Substantia nigra (tissue), 51 donors: ENCODE measurements at places on chromosomes 7 and 10.
A peak's percentile ranks its signal among the peaks of the same experiment; 100 is the strongest.

- no peak for DNase-seq
Measured at GRCh38 chr7:108503112-108504026, 22.6 kb downstream of the PNPLA8 start.

DNA sequence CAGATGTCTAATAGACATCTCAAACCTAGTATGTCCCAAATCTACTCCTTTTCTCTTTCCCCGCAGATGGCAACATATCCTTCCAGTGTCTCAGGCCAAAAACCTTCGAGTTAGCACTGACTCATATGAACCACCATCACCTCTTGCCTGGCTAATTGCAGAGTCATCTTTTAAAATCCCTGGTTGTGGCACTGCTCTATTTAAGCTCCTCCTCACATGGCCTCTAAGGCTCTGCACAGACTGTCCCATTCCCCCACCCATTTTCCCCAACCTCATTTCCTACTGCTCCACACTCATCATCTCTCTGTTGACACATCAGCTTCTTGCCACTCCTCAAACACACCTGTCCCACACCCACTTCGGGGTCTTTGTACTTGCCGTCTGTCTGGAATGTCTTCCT lies 16.8 kb upstream of the HBP1 start:
- no peak for DNase-seq

GRCh38 chr10:119139464-119140067 lies 25.9 kb downstream of the SFXN4 start:
- DNase-seq = peak; percentile 21

DNA sequence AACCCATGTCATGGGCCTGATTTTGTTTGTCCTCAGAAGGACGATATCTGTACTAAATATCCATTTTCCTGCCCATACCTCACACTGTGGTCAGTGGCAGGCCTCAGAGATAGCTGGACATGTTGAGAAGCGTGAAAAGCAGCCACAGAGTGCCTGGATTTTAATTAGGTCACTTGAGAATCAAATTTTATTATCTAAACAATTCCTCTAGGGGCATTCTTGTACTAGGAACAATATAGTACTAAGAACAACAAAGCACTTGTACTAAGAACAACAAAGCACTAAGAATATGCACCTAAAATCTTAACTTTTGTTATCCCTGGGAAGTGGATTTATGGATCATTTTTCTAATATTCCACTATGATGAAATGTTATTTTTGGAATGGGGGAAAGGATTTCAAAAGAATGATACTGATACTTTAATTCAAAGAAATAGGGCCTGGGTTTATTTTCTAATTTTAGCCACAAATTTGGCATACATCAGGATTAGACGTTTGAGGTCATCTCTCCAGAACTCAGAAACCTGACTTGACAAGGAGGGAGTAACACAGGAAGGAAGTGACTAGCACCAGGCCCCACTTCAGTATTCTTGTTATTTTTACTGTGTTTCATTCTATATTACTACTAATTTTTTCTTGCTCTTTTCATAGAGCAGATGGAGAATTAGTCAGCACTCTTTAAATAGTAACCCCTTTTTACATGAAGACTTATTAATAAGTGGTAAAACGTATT lies 112.2 kb downstream of the EXOC4 start:
- DNase-seq = no peak

- no peak for DNase-seq
Measured at GRCh38 chr7:54014765-54015164, 527.4 kb upstream of the VSTM2A start.

GRCh38 chr10:30828680-30829079 lies 199.1 kb upstream of the LYZL2 start:
- DNase-seq = no peak

DNA sequence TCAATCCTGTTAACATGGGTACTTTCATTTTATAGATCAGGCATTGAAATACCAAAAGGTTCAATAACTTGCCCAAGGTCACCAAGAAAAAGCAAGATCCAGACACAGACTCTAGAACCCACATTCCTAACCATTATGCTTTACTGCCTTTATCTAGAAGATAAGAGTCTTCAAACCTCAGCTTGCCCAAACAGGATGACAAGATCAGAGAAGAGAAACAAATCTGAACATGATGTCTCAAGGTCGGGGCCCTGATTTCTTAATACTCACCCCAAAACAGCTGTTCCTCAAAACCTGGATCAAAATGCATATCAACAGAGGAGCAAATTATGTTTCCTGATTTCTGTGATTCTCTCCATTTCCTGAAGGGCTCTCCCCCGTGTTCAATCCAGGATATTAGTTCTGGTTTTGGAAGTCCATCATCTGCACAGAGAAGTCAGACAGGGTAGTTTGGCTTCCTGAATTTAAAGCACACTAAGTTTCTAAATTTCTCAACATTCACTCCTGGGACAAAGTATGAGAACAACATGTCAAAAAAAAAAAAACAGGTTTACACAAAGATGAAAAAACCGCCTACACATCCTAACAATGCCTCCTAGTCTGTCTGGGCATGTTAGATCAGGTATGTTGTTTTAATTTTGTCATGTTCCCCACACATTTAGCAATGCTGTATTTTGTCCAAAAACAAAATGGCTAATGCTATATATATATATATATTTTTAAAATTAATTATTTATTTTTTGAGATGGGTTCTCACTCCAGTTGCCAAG lies 16.2 kb downstream of the ZNF786 start:
- DNase-seq = no peak

GRCh38 chr7:151704960-151705635 lies 171.8 kb downstream of the PRKAG2 start:
- no peak for DNase-seq

- DNase-seq = no peak
Measured at GRCh38 chr7:106793015-106793975, 71.8 kb upstream of the PIK3CG start.

DNA sequence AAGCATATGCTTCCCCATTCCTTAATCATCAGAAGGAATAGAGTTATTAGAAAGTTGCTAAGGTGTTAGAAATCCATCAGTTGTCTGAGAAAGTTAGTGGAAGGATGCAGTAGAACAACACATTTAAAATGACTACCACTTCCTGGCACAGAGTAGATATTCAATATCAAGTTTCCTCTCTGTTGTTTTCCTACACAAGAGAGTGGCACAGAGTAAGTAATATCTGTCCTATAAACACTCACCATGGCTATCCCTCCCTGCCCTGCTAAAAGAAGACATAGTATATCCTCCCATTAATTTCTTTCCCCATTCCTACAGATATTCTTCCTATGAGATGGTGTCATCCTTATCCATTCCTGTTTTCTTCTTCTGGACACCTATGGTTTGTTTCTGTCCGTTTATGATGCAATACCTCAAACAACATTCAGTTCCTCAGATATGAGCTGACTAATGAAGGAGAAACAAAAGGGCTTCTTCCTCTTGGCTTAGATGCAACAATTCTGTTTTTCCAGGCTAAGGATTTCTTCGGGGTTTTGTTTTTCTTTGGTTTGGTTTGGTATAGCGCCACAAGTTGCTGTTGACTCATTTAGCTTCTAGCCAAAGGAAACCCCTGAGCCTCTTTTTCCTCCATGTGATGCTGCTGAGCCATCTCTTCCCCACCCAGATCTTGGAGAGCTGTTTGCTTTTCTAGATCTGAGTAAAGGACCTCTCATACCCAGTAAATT lies 32.9 kb upstream of the BPGM start:
- DNase-seq = no peak

- DNase-seq = no peak
Measured at GRCh38 chr10:89258881-89259280, 7.3 kb upstream of the LIPA start.

DNA sequence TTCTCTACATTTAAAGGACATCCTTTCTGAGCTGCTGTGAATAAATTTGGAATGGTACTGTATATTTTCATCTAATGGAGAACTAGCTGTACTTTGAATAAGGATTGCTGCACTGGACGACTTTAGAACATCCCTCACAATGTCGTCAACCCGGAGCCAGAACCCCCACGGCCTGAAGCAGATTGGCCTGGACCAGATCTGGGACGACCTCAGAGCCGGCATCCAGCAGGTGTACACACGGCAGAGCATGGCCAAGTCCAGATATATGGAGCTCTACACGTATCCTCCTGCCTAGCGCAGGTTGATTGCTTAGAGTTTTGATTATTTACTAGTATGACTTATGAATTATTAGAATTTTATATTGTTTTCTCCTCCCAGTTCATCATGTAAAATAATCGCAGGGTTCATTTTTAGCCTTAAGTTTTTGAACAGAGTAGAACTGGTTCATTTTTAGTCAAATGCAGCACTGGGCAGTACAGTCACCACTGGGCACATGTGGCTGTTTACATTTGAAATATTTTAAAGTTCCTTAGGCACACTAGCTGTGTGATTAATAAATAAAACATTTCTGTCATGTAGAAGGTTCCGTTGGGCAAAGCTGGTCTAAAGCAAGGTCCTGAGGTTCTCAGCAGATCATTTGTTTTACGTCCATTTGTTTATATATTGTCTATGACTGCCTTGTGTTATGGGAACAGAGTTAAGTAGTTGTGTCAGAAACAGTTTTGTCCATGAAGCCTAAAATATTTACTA lies 31.5 kb downstream of the CUL1 start:
- no peak for DNase-seq

- no peak for DNase-seq
Measured at GRCh38 chr10:10499839-10500238, 517.8 kb upstream of the CELF2 start.

DNA sequence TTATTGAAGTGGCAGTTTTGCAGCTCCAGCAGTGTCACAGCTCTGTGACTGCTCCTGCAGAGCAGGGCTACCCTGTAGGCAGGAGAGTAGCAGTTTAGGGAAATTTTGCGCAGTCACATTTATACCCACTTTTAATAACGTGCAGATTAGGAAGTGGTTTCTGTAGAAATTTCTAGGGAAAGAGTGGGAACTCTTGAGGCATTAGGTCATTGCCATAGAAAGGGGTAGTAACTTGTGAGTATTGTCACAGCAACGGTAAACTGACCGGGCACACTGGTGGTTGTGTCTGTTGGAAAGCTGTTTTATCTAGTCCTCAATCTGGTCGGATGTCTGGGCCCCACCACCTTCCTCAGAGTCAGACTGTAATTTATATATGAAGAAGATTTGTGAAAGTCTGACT lies 51.9 kb downstream of the CDC14C start:
- no peak for DNase-seq

DNA sequence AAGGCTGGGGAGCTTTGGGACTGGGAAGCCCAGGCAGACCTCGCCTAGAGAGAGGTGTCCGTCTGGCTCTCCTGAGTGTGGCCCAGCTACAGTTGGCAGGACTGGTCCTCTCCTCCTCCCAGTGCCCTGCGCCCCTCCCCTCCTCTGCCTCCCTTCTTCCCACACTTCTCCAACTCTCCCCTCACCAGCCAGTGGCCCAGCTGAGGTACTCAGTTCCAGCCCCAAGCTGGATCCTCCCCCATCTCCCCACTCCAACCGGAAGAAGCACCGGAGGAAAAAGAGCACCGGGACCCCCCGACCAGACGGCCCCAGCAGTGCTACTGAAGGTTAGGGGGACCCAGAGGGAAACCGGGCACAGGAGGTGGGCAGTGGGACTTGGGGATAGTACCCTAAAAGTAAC lies 27.7 kb downstream of the GBX1 start:
- no peak for DNase-seq

GRCh38 chr10:60281792-60282353 lies 107.8 kb downstream of the ANK3 start:
- no peak for DNase-seq

DNA sequence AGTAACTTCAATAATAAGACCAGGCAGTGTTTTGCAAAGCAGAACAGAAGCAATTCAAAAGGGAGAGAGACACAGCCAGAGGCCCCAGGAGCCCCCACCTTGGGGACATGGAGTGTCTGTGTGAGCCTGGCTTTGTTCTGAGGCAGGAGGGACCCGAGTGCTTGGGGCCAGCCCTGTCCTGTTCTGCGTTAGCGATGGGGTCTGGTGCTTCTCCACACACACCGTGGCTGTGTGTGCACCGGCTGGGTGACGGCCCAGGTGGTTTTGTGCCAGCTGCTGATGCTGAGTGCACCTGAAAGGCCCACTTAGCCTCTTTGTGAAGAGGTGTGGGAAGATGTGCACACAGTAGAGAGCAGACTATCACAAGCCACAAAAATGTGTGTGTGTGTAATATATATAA lies 468.9 kb downstream of the DNAJB6 start:
- DNase-seq = no peak

DNA sequence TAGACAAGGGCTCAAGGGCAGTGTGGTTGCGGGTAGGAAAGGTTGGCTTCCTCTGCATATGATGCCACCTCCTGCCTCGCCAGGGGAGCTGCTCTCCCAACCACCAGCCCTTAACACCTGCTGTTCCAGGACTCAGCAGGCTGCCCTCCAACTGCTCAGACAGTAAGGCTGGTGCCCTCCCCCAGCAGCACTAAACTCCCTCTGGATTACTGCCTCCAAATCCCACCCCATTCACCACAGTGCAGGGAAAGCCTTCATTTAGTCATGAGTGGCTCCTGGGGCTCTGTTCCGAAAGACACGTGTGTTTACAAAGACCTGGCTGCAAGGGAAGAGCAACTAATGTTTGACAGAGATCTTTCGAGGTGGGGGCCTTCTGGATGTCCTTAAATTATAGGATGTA lies 437.2 kb upstream of the MKI67 start:
- no peak for DNase-seq

DNA sequence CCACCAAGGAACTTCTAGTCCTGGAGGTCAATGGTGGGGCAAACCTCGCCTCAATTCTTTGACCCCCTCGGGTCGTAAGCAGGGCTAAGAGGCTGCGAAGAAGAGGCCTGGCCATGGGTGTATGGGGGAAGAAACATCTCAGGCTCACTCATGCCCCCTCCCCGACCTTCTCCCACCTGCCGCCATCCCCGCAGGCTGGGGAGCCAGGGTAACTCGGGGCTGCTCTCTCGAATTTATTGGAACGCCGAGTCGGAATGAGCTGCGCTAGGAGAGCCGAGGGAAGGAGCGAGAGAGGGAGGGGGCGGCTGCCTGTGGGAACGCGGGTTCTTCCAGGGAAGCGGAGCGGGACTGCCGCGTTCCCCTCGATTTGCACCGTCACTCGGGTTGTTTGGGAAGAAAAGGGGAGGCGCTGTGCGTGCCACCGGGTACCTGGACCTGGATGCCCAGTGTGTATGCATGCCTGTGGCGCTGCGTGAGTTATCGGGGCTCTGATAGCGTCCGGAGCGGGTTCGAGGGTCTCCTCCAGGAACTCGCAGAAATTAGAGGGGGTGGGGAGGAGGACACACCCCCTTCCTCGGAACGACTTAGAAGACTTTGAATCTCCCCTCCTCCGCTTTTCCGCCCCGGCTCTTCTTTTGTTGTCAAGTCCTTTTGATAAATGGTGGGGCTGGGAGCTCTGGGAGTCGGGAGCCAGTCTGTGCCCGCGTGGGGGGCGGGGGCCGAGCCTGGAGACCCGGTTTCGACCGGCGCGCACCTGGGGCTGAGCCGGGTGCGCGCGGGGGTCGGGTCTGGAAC lies 1.8 kb upstream of the ZNF503 start:
- peak; percentile 18 for DNase-seq

- no peak for DNase-seq
Measured at GRCh38 chr7:1027242-1028043, 16.9 kb upstream of the GPR146 start.
